ENCODE measurements at places on chromosomes 2 and 18. TPM values are rescaled to one million over a fixed set of nuclear protein-coding genes. Genes with fewer than 3 reads are reported as not detected.

- DNase-seq = no peak
Observed at GRCh38 chr2:187617120-187617519, 62.9 kb upstream of the TFPI start.

LYPD6 gene
- 10.7 TPM for total RNA-seq

DNA sequence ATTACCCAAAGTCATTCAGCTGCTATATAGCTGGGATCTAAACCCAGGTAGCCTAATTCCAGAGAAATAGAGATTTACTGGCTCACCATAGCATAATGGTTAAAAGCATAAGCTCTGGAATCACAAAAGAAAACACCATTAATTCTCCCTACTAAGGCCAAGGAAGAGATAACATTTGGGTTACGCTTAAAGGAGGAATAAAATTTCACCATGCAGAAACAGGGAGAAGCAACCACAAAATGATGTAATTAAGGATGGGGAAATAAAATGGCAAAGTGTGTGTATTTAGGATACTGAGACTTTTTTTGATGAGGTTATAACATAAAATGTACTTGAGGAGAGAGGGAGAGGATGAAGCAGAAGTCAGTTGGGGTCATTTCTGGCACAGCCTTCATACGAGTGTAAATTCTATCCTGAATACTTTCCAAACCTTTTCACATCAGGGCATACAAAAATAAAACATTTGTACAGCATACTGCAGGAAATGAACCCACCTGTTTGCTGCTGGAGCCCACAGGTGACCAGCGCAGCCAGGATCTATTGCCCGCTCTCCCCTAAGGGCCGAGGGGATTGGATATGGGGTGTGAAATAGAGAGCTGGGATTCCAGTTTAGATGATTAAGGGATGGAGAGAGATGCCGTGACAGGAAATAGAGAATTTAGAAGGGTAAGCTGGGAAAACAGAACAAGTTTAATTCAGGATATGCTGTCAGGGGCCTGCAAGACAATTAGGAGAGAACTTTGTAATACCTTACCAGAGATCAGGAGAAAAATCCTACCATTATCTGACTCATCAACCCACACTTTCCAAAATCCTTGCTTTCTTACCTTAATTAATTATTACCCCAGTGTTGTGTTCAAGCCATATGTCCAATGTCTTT lies 43.8 kb upstream of the SERTAD2 start:
- peak; percentile 17 for DNase-seq

TTL gene
- total RNA-seq = 85.4 TPM

GRCh38 chr2:121599963-121600651 lies 49.2 kb downstream of the CLASP1 start:
- DNase-seq = no peak

GRCh38 chr2:68662466-68662865 lies 19.1 kb downstream of the PROKR1 start:
- DNase-seq = no peak

- DNase-seq = no peak
Observed at GRCh38 chr2:152715854-152716428, 1.3 kb downstream of the PRPF40A start.

GRCh38 chr18:3827236-3827845 lies 377.4 kb downstream of the TGIF1 start:
- no peak for DNase-seq

- no peak for DNase-seq
Observed at GRCh38 chr2:127681288-127681804, 6.0 kb upstream of the LIMS2 start.

HOXD10 gene
- total RNA-seq = not detected

PHOSPHO2 gene
- total RNA-seq = 9.3 TPM

DNA sequence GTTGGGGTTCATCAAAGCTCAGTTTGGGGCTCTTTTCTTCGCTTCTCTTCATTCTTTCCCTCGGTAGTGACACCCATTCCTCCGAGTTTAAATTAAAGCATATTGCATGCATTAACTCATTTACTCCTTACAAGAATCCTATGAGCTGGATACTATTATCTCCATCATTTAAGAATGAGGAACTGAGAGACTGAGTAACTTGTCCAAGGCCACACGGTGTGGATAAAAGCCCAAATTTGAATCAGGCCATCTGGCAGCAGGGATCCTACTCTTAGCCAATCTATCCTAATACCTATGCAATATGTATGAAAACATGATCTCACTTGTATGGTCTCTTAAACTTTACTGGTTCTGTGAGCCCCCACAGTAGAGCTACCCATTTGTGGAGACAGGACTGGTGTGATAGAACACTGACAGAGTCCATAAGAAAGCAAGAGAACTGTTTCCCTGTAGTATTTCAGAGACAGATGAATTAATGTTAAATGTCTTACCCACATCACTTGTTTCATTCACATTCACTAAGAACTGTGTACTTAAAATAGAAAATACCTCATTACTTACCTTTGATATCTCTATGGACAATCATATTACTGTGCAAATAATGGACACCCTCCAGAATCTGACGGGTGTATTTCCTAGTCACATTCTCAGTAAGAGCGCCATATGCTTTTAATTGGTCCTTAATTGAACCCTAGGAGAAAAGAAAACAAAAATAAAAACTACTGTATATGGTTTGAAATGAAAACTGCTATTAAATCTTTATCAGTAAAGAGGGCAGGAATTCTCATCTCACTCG lies 20.4 kb upstream of the ERCC3 start:
- peak; percentile 44 for DNase-seq

DNA sequence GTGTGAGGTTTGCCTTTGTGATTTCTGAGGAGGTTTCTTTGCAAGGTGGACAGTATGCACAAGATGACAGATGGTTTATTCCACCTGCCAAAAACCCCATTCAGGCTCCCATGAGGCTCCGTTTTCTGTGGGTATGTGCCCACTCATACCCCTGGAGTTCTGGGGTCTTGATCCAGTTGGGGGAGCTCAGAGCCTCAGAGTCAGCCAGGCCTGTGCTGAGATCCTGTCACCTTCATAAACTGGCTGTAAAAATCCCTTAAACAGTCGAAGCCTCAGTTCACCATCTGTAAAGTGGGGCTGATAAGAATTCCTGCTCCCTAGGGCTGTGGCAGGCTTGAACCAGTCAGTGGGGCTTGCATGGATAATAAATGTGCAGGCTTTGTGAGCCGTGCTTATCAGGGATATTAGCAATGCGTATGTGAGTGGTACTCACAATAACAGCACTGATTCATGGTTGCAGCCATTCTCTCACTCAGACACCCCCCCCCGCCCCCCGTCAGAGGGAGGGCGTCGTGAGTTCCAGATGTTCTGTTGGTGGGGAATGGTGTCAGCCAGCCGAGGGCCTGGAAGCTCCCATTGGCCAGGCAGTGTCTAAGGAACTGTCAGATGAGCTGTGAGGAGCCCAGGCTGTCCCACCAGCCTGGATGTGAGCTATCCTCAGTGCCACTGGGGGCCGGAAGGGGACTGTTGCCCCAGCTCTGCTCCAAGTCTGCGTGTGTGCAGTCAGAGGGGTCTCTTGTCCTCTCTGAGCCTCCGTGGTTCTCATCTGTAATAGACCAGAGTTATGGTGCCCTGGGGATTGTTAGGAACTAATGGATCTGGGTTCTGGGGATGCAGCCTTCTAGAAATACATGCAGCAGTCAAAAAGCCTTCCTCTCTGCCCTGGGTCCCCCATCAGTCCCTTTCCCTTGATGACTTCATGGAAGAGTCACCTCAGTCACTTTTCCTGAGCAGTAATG lies 51.7 kb downstream of the KCNIP3 start:
- no peak for DNase-seq

GRCh38 chr2:179302764-179303571 lies 38.3 kb upstream of the SESTD1 start:
- no peak for DNase-seq

CHRNG gene
- not detected for total RNA-seq

APCDD1 gene
- total RNA-seq = not detected

Measured in G401 (cell line).